Right cardiac atrium (tissue), 5 donors: ENCODE measurements at places on chromosomes 2 and 18.

GRCh38 chr2:145288650-145289496, 769.0 kb upstream of the ZEB2 start:
- DNase-seq = no peak

DNA sequence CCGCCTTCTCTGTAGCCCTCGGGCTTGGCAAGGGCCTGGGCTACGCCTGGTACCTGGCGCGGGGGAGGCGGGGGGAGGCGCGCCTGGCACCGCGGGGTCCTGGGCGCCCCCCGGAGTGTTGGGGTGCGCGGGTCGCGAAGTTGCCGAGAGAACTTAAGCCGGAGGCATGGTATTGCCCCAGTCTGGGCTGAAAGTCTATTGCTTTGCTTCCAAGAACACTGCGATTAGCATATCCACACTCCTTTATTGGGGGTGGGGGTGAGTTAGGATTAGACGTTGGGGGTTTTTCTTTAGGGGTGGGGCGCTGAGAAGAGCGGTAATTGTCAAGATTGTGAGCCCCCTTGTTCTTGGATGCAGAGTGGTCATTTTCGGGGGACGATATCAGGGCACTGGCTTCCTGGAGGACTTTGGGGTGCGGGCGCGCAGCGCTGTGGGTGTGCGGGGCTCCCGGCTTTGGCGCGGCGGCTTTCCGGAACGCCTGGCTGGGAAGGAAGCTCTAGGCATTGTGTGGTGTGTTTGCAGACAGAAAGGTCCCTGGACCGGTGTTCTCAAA, 798 bp downstream of the TANC1 start:
- no peak for DNase-seq

DNA sequence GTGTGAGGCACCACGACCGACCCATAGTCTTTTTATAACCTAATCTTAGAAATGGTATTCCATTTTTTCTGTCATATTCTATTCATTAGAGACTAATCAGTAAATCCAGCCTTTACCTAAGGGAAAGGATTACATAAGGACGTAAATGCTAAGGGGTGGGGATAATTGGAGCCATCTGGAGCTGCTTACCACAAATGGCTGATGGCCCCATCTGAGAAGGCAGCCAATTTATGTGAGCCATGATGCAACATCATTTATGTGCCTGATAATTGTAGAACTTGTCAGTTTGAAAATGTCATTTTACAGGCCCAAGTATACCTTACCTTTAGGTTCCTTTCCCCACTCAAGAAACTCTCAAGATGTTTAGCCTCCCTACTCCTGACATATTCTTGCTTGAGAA, 44.0 kb downstream of the ARHGEF33 start:
- no peak for DNase-seq

DNA sequence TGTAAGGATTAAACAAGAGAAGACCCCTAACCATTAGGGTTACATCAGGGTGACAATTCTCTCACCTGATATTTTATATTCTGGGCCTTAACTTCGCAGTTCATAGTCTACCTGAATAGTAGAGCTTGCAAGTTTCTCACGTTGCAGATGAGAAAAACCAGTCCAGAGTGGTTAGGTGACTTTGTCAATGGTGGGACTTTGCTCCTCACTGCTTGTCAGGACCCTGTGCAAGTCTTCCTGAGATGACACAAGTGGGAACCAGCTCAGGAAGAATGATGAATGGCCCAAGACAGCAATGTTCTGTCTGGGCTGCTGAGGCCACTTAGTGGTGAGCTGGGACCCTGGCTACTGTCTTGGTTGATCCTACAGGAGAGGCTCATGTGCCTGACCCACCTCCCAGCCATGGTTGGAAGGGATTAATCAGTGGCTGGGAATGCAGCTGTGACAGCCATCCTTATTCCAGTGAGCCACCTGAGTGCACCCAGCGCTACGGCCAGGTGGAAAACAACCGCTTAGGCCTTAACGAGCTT, 16.9 kb downstream of the LGALSL start:
- DNase-seq = no peak

GRCh38 chr2:68767996-68768395, 33.4 kb downstream of the ARHGAP25 start:
- no peak for DNase-seq

- no peak for DNase-seq
Measured at GRCh38 chr2:74735564-74735963, 81.5 kb downstream of the SEMA4F start.

GRCh38 chr2:176105730-176106580, 1.1 kb upstream of the HOXD11 start:
- no peak for DNase-seq
